ENCODE measurements at places on chromosomes 16 and 17. TPM values are rescaled to one million over a fixed set of nuclear protein-coding genes. Genes with fewer than 3 reads are reported as not detected.

- DNase-seq, result no peak
These were observed 43.8 kb downstream of the C16orf82 start for GRCh38 chr16:27110524-27110896.

DNA sequence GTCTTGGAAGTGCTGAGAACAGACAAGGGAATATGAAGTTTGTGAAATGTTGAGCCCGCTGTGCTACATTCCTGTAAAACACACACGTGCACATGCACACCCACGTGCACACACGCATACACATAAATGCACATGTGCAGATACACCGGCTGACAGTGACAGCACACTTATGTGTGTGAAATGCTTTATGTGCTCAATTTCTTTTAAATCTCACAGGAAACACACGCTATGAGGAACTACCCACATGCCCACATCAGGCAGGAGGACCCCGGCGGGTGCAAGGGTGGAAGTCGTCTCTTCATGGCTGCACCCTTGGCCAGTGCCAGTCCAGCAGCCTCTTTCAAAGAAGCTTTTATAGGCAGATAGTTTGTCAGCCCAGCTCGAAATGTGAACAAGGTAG is 561 bp upstream of the WFDC1 start:
- no peak for DNase-seq

GRCh38 chr17:67093348-67093747 is 49.0 kb downstream of the CACNG1 start:
- DNase-seq, result no peak

DNA sequence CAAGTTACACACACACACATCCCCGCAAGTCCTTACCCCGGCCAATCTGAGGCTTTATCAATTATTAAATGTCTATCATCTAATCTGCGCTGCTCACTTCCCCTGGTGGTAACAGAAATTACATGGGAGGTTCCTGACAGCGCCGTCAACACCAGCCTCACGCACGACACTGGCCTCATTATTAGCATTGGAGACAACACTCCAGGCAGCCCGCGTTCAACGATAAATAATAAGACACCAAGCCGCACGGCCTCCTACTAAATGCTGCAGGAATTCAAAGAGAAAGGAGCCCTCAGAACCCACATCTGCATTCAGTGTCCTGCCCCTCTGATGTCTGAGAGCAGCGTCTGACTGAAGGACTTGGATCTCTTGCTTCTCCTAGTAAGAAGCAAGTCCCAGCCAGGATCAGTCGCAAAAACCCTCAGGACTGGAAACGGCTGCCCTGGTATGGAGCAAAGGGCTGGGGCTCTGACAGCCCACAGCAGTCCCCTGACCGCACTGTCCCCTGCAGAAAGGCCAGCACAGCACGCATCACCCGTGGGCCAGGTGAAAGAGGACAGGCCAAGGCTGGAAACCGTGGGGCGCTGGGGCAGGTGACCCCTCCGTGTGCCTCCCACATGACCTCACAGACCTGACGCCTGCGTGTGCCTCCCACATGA is 7.6 kb upstream of the RPH3AL start:
- DNase-seq, result no peak

DNA sequence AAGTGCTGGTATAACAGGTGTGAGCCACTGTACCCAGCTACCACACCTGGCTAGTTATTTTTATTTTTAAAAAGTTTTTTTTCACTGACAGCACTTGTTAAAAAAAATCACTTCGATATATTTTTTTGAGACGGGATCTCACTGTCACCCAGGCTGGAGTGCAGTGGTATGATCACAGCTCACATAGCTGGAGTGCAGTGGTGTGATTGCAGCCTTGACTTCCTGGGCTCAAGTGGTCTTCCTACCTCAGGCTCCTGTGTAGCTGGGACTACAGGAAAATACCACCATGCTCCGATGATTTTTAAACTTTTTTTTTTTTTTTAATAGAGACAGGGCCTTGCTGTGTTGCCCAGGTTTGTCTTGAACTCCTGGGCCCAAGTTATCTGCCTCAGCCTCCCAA is 12.9 kb downstream of the NBR1 start:
- DNase-seq, result no peak

- DNase-seq, result no peak
These were observed 44.9 kb upstream of the CNEP1R1 start for GRCh38 chr16:49980166-49980565.

GRCh38 chr17:41784207-41784744 is 2.2 kb downstream of the JUP start:
- DNase-seq, result no peak

The SEPTIN12 gene
- total RNA-seq, result not detected
